ENCODE measurements at places on chromosomes 16 and 17.

DNA sequence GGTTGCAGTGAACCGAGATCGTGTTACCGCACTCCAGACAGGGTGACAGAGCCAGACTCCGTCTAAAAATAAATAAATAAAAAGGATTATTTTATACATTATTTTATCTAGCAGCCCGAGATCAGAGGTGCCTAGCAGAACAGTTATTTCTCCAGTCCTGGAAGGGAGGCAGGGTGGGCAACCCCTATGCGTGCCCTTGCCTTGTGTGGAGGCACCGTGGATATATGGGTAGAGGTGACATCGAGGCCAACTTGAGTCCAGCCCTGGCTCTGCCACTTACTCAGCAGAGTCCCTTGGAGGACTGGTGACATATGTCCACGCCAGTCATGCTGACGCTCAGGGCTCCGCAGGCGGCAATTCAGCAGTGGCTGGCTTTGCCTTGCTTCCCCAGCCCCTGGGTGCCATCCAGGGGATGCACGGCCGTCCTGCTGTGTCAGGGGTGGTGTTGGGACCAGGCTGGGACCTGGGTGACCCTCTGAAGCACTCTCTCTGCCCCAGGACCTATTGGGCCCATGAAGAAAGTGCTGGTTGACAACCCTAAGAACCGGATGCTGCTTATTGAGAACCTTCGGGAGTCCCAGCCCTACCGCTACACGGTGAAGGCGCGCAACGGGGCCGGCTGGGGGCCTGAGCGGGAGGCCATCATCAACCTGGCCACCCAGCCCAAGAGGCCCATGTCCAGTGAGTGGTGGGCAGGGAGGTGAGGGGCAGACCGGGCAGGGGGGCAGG lies 13.2 kb downstream of the GALK1 start:
- DNase-seq: no peak

DNA sequence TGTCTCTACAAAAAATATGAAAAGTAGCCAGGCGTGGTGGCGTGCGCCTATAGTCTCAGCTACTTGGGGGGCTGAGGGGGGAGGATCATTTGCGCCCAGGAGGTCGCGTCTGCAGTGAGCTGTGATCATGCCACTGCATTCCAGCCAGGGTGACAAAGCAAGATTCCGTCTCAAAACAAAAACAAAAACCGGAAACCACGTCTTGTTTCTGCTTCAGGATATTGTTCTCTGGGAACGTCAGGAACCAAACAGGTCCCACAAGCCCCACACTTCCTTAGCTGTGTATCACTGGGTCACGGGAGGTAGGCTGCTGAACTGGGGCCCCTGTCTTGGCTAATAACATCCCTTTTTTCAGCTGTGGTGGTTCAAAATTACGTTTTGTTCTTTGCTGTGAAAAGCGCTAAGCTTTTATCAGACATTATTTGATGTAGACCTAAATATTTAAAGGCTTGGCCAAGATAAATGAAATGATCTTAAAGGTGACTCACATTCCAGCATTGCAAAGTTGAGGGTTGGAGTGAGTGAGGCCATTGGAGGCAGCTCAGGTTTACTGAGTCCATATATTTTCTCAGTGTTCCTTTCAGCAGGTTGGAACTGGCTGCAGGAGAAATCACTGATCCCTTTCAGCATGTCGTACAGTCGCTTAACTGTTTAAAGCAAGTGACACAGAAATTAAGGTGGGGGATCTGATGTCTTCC lies 16.4 kb upstream of the SEC14L1 start:
- no peak for DNase-seq

DNA sequence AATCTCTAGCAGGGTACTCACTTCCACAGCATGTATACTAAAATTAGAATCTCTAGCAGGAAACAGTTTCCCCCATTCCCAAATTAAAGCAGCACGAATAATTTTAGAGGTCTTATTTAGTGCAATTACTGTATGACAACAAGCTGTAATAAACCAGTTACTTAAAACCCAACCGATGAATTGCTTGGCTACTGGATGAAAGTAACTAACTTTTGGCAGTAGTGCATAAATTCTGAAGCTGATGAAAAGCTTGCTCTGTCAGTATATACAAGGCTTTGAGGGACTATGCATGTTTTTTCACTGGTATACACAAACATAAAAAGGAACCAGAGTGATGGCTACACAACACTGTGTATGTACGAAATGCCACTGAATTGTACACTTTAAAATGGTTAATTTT lies 89.4 kb downstream of the CFDP1 start:
- no peak for DNase-seq

- no peak for DNase-seq
Observed at GRCh38 chr17:57957886-57958285, 2.7 kb upstream of the CUEDC1 start.

DNA sequence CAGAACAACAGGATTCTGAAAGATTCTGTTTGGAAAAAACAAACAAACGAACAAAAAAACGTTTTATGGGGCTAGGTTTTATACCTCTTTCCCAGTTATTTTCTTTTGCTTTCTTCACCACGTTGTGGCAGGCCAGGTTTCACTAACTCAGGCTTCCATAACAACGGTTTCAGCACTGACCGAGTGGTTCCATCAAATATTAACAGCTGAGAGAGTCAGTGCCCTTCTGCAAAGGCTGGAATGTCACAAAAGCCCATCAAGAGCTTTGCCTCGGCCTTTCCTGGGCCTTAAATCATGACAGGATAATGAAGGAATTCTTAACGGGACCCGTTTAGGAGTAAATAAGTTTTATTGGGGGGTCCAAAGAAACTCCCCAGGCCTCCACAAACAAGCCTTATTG lies 34.2 kb downstream of the MPHOSPH6 start:
- no peak for DNase-seq

DNA sequence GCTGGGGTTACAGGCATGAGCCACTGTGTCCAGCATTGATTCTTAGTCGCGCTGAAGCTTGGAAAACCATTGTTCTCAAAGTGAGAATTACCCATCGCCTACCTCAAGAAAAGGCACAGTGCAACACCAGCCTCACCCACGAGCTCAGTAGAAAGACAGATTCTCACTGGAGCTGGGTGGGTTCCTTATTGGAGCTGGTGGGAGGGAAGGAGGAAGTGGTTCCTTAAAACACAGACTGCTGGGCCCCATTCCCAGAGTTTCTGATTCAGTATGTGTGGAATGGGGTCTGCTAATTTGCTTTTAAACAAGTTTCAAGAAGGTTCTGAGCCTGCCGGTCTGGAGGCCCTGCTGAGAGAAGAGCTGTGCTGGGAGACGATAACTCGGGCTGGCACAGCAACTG lies 264.7 kb downstream of the ENGASE start:
- no peak for DNase-seq

DNA sequence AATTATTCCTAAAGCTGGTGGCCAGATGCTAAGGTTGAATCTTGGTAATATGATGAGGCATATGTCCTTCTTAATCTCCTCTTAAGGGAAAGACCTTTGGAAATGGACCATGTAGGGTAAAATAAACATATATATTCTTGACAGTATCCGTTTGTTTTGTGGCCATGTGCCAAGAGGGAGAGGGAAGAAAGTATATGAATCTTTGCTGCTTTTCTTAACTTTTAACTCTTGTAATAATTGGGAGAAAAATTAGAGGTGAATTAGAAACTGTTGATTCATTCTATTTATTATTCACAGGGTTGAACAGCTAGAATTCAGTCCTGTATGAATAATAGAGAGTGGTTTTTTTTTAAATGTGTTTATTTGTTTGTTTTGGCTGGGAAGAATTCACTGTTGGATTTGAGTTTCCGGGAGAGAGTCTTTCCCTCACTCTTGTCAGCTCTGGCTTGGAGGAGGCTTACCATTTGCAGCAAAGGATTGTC lies 31.6 kb downstream of the AATF start:
- DNase-seq: no peak

GRCh38 chr17:81003711-81004475 lies 12.3 kb downstream of the CHMP6 start:
- DNase-seq: no peak

DNA sequence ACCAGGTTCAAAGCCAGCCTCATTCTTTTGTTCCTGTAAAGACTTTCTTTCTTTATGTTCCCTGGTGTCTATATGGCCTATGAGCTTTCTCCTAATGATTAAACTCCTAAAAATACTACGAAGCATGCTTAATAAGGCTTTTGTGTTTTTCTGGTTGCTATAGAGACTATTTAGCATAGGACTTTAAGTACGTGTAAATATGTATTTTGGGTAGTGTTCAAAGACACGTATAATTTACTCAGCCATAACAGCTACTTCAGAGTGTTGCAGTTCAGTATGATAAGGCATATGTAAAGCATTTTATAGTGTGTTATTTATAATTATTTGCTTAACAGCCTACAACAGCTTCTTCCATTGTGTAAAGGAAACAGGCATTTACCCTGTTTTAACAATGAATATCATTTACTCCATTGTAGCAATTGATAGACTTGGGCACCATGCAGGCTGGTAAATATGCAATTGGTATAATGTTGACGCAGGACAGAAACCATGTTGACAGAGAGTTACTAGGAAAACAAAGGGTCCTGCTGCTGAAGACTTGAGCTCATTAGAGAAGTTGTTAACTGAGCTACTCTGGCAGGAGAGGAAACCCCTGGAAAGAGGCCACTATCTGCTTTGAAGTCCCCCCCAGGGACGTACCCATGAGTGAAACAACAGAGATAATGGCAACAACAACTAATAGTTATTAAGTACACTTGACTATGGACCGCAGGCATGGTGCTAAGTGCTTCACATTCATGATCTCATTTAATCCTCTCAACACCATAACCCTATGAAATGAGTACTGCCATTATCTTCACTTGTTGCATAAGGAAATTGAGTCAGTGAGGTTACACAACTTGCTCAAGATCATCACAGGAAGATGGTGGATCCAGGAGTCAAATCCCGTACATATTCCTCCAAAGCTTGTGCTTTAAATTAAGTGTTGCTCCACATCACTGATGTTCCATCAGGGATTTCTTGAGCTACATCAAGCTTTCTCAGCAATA lies 342.2 kb upstream of the DYNLRB2 start:
- DNase-seq: no peak

DNA sequence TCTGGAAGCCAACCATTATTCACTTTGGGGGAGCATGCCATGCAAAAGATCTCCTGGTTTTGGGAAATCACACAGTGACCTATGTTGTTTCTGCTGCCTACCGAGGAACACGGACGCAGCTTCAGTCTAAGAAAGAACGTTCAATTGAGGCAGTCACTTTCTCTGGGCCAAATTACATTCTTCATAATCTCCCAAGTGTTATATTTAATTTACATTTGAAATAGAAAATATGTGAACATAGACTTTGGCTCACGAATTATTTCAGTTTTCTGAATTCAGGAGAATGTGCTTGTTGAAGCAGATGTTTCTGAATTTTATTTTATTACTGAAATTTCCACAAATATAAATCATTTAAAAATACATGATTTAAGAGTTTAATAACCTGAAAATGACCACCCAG lies 93.6 kb upstream of the KCNJ16 start:
- no peak for DNase-seq

DNA sequence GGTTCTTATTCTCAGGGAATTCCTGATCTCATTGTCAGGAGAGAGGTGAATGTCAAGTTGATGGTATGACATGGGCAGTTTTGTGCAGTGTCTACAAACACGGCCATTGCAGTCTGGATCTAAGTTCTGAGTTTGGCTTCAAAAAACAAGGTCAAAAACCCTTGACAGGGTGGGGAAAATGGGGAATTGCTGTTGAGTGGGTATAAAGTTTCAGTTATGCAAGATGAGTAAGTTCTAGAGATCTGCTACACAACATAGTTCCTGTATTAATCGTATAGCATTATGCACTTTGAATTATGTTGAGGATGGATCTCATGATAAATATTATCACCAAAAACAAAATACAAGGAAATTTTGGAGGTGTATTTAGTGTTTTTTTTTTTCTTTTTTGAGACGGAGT lies 36.6 kb upstream of the CARMIL2 start:
- no peak for DNase-seq

DNA sequence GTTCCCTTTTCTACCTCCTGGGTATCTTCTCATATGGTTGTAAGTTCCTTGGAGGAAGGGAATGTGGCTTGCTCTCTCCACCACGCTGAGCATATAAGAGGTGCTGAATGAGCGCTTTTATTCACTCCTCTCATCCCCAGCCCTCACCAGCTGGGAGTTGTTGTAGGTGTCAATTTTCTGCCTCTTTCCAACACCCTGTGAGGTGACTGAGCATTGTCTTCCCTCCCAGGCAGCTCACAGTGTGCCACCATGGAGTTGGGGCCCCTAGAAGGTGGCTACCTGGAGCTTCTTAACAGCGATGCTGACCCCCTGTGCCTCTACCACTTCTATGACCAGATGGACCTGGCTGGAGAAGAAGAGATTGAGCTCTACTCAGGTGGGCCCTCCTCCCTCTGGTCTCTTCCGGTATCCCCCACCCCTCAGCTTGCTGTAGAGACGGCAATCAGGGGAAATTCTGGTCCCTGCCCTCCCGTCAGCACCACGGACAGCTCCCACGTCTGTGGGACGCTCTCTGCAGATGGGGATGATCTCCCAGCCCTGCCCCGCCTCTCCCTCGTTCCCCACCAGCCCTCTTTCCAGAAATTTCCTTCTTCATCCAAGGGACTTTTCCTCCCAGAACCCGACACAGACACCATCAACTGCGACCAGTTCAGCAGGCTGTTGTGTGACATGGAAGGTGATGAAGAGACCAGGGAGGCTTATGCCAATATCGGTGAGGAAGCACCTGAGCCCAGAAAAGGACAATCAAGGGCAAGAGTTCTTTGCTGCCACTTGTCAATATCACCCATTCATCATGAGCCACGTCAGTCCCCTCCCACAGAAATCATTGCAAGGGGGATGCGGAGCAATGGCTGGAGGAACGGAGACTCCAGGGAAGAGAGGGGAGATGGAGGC lies 18.3 kb downstream of the CIITA start:
- DNase-seq: no peak

- DNase-seq: no peak
Observed at GRCh38 chr17:16322636-16323035, 30.6 kb downstream of the CENPV start.

- DNase-seq: no peak
Observed at GRCh38 chr17:17121162-17121561, 78.9 kb downstream of the MPRIP start.

DNA sequence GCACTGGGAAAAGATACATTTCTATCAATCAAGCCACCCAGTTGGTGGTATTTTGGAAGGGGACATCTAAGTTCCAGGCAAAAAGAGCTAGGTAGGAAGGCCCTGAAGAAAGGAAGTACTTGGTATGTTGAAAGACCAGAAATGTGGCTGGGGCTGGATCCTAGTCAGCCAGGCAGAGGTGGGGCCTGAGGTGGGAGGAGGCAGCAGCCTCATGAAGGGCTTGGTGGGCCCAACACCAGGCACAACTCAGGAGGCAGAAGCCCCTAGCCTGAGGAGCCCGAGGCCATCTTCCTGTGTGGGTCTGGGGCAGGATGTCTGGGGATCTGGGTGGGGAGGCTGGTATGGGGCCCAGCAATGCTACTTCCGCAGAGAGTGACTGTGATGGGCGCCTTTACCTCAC lies 105.9 kb downstream of the SALL1 start:
- no peak for DNase-seq

DNA sequence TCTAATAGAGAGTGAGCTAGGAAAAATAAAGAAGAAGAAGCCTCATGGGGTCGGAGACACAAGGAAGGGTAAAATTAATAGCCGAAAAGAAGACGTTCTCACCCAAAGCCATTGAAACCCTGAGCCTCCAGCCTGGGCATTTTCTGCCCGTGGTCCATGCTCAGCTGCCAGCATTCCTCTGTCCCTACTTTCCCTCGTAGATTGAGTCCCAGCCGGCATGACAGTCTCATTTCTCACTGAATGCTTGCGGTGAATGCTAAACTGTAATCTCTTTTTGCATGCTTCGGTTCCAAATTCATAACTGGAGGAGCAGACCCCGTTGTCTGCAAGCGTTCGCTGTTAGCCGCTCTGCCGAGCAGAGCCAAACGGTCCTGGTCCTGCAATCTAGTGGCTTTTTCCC lies 54.0 kb upstream of the COX10 start:
- DNase-seq: no peak

All from T-helper 17 cell (primary cell).